ENCODE measurements at places on chromosomes 3 and 15.

DNA sequence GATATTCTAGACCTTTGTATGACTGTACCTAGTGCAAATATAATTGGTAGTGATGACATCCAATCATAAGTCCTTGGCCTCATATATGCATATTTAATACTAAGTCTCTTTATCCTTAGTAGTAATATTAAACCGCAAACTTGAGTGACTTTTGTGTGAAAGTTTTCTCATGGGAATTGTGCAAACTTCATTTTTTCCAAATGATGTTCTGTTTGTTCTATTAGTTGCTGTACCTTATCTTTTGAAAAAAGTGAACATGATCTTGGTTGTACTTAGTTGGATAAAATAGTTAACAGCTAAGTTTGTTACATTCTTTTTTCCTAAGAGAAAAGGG, 43.2 kb downstream of the TMEM45A start:
- no peak for DNase-seq

DNA sequence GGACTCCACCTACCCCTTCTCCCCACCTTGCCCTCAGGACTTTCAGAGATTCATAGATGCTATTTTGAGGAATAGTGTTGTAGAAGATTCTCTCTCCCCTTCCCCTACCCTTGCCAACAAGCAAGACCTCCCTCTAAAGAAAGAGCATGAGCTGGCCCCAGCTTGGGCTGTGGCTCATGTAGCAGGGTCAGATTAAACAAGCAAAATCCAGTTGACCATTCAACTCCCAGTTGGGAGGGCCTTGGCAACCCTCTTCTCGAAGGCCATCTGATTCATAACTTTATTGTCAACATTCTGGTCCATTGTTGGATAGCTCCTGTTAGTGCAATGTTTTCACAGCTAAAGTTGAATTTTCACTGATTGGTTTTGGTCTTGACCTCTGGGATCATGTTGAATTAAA, 41.1 kb downstream of the TNFAIP8L3 start:
- no peak for DNase-seq

GRCh38 chr3:144063306-144063705, 91.7 kb downstream of the DIPK2A start:
- no peak for DNase-seq

DNA sequence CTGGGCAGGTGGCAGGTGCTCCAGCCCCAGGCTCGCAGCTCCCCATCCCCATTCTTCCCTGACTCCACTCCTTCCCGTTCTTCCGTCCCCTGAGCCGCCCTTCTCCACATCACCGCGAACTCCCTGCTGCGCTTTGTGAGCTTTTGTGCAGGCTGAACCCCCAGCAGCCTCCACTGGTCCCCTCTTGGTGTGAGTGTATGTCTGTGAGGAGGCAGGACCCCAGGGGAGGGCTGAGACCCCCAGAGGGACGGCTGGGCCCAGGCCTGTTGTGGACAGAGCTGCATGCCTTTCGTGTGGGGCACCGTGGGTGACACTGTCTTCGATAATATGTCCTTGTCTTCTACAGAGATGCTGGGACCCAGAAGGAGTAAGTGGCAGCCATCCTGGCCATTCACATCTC, 7.3 kb upstream of the ITIH3 start:
- DNase-seq = no peak

- no peak for DNase-seq
Measured at GRCh38 chr15:97009031-97009431, 678.5 kb downstream of the NR2F2 start.

Data from midbrain (tissue), 1 donor.